ENCODE measurements at places on chromosomes 2 and 18.

- no peak for DNase-seq
Observed at GRCh38 chr2:233674314-233674713, 2.6 kb downstream of the UGT1A9 start.

DNA sequence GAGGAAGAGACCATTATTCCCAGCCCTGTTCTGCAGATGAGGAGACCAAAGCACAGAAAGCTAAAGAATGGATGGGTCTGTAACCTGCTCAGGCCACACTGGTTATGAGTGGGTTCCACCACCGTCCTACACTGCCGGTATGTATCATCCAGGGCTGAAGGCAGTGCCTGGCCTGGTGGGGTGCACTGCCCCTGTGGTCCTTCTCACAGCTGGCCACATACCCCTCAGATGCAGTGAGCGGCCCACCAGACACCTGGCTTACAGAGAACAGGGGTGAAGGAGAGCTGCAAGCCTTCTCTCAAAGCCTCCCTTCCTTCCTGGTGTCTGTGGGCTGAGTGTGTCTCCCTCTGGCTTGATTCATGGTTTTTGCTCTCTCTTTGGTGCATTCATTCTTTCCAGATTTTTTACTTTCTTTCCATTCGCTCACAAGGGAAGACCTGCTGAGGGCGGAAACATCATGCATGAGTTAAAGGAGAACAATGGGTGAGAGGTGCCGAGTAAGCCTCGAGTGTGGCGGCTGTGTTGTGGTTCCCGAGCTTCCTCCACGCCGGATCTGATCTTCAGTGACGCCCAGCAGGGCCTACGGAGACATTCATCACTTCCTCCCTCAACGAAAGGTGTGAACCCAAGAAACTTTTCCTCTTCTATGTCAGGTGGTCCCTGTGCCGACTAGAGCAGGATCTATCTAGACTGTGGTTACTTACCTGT, 62.1 kb upstream of the REL start:
- DNase-seq = no peak

DNA sequence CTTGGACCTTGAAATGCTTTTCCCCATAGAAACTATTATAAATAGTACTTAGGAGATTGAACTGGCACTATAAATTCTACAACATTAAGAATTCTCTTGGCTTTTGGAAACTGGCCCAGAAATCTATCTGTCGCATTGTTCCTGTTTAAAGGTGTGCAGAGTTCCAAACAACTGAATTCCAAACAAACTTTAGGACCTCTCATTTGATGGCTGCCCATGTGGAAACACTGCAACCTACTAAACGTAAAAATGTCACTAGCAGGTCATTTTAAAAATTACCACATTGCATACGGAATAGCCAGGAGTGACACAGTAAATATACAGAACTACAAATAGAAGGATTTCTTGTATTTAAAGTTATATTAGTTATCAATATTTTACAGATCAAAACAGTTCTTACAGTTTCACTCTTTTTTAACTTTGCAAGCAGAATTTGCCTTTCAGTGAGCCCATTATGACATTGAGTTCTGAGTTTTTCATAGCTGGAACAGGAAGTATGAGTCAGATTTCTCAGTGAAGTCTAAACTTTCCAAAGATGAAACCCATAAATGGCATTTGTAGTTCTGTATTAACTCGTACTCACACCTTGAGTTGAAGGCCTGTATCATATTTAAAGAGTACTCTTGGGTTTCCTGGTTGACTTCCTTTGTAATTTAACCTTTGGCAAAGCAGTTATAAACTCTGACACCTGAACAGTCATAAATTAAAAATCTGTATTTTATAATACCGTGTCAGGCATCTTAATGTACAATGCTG, 142.3 kb upstream of the BOD1L2 start:
- no peak for DNase-seq

GRCh38 chr2:101520246-101520645, 45.3 kb upstream of the RFX8 start:
- DNase-seq = no peak

DNA sequence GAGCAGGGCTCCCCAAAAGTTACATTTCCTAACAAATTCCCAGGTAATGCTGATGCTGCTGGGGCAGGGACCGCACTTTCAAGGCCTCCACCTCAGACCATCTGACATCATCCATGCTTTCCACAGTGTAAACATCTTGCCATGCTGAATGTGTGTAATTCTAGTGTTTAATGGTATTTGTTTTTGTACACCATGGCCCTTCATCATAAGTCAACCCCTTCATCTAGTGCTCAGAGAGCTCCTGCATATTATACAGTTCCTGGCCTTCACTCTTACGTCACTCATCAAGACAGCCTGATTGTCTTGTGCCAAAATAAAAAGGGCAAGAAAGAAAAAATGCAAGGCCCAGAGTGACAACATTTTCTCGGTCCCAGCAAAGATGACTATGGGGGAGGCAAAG, 77.5 kb upstream of the ZFP36L2 start:
- no peak for DNase-seq

GRCh38 chr2:200703926-200704637, 107.6 kb upstream of the BZW1 start:
- no peak for DNase-seq

DNA sequence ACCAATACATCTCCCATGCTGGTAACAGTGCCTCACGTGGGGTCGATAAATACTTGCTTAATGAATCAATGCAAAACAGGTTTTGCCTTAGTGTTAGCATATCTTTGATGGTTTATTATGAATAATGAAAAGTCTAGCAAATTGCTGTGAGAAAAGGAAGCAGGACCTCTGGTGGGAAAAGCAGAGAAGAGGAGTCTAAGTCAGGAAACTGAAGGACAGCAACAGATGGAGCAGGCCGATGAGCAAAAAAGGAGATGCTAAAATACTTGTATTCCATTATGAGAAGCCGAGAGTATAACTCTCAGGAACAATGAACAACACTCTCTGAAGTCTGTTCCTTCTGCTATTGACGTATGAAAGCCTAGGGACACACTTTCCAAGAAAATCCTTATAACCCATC, 555.2 kb upstream of the KLHL29 start:
- DNase-seq = no peak

DNA sequence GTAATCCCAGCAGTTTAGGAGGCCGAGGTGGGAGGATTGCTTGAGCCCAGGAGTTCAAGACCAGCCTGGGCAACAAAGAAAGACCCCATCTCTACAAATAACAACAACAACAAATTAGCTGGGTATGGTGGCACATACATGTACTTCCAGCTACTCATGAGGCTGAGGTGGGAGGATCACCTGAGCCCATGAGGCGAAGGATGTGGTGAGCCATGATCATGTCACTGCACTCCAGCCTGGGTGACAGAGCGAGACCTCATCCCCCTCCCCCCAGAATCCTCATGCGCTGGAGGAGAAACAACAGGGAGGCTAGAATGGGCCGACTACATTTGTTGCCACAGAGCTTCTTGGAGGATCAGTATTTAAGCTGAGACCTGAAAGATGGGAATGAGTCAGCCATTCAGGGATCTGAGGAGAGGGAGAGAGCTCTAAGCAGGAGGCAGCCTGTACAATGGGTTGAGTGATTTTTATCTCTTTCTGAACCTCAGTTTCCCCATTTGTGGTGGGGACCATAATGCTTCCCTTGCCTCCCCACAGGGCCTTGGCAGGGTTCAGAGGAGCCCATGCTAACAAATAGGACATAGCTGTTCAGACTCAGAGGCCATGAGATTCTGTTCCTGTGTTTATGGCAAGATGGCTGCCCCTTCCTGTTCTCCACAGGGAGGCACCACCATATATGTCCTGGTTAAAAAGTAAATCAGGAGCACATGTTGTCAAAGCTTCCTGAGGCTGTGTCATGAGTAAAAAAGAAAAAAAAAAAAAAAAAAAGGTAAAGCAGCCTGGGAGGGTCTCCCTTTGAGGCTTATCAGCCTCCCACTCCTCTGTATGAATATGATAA, 131.4 kb upstream of the HAAO start:
- DNase-seq = no peak

DNA sequence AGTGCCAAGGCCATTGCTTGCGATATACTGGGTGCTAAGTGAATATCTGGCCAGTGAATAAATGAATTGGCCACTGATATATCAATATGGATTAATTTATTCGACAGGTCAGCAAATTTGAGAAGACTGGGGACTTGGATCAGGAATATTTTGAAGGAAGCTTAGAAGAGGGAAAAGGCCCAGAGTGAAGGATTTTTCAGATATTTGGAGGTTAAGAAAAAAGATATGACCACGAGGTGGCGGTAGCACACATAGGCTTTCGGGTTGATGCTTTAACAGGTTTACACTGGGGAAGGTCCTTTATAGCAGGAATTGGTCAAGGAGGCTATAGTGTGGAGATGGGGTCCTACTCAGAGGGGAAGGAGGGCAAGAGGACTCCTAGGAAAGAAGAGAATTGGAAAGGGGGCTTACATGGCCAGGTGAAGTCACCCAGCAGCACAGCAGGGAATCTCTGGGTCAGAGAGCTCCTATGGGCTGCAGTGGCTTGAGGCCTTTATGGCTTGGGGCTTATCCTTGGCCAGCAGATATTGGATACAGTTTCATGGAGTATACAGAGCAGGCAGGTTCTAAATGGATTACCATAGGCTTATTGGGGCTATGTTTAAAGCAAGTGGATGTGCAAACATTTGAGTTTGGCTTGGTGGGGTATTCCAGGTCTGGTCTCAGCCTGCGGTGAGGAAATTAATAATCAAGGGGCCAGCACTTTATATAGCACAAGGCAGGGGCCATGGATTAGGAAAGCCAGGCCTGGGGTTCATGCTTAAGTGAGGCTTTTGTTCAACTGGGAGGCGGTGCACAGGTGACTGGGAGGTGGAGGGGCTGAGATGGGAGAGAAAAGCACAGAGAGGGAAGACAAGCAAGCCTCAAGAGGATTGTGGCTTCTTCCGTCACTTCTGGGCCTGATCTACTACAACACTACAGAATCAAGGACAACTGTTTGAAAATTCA, 9.7 kb downstream of the IL1RN start:
- no peak for DNase-seq

DNA sequence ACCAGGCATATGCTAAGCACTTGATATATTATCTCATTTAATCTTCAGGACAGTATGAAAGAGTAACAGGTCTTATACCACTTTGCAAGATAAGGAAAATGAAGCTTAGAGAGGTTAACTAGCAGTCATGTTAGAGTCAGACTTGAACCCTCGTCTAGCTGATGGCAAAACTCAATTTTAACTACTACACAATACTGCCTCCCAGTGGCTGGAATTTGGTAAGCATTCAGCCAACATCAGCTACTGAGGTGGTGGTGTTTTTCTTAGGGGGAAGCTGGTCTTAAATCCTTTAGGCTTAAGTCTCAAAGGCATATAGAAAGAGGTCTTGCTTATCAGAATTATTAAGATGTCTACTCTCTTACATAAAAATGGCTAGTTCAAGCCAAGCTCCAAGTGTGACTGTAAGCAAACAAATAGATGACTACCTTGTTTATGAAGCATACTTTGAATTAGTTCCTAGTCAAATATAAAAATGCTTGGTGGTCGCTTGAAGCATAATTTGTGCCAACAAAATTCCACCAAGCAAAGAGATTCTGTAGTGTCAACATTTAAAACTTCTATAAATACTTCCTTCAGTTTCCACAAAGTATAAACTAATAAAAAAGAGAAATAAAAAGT, 325.4 kb upstream of the FIGN start:
- no peak for DNase-seq

DNA sequence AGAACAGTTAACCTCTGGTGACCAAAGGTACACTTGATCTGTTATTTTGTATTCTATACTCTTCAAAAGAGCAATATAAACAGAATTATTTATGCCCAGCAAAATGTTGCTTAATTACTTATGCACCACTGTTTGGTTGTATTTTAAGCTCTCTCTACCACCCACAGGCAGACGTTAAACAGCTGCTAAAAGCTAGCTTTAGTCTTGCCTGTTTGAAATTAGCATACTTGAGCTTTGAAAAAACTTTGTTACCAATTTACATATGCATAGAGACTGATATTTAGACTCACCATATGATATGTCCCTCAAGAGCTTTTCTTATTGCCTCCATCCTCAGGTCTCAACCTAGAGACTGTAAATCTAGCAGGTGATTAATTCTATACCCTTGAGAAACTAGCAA, 426.9 kb downstream of the NR4A2 start:
- DNase-seq = no peak

DNA sequence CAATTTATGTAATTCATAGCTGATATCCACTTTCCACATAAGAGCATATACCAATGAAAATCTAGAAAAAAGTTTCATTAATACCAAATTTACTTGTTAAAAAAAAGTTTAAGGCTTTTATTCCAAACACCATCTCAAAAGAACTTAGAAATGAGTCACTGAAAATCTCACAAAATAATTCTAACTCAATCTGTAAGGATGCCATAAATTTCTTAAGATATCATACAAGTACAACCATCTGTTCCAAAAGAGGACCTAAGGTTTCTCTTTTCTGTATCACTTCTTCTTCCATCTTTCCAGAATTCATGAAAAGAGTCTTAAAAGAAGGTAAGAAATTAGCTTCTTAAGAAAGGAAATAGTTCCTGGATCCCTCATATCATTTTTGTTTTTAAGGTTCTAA, 60.4 kb downstream of the TRIP12 start:
- DNase-seq = no peak

DNA sequence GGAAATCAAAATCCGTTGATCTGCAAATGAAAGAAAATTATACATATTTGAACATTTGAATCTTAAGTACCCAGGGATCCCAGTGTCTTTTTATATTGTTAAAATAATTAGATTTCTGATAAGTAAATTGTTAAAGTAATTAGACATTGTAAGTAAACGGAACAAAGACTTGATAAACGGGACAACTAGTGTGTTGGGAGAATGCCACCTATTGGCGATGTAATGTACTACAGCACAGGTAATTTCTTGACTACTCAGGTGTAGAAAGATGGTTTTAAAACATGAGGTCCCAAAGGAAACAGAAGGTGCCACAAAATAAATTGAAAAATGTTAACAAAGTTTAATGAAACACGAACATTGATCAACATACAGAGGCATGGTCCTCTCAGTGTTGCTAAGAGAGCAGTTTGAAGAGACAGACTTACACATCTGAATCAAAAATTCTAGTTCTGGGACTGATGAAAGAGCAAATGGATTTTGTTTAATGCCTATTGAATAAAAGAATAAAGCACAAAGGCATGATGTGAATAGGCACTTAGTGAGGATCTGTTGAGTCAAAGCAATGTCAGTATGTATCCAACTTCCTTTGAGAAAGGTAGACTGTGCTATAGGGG, 103.4 kb upstream of the RASGRP3 start:
- peak; percentile 53 for DNase-seq

GRCh38 chr2:148161909-148162435, 141.1 kb downstream of the MBD5 start:
- DNase-seq = no peak

- DNase-seq = no peak
Observed at GRCh38 chr2:174603280-174603679, 5.7 kb upstream of the WIPF1 start.

- no peak for DNase-seq
Observed at GRCh38 chr2:84782717-84783442, 98.0 kb downstream of the TRABD2A start.

DNA sequence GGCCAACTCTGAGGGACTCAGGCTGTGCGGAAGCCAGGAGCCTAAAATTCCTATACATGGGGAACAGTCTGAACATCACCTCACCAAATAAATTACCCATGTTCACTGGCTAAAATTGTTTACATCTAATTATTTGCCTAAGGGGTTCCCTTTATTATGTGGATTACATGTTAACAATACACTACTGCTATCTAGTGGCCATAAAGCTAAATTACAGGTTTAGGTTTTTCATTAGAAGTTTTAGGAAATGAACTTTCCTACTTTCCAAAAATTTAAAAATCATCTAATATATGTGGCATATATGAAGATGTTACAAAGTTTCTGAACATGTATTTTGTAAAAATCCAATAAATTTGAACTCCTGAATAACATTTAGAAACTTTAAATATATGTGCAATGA, 40.3 kb downstream of the PLA2R1 start:
- no peak for DNase-seq
